ENCODE measurements at places on chromosomes 6 and 20.

DNA sequence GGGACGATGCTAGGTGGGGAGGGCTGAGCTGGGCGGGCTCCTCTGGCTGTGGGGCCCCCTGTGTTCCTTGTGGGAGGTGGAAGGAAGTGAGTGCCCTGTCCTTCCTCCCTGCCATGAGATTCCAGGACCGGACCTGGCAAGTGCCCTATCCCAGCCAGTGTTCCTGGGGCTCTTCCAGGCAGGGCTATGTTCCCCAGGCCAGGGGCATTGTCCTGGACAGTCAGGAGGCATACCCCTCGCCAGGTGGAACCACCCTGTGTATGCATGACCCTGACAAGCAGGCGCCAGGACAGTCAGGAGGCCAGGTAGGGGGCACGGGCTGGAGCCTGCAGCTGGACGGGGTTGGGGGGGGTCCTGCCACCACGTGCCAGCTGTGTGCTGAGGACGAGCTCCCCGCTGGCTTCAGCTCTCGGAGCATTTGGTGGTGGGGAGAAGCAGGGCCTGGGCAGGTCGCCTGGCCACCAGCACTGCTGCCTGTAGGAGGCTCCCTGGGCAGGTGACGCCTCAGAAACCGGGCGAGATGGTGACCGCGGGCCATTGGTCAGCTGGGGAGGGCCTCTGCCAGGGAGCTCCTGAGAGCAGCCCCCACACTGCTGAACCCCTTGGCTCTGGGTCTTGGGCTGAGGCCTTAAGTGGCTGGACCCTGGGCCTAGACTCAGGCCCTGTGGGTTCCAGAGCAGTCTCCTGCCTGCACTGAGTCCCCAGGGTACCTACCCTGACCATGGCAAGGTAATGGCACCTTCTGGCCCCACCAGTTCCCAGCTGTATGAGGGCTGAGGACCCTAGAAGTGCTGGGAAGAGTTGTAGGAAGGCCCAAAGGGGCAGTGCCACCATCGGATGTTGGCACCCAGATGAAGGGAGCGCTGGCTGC lies 694 bp downstream of the SLC17A9 start:
- no peak for DNase-seq

DNA sequence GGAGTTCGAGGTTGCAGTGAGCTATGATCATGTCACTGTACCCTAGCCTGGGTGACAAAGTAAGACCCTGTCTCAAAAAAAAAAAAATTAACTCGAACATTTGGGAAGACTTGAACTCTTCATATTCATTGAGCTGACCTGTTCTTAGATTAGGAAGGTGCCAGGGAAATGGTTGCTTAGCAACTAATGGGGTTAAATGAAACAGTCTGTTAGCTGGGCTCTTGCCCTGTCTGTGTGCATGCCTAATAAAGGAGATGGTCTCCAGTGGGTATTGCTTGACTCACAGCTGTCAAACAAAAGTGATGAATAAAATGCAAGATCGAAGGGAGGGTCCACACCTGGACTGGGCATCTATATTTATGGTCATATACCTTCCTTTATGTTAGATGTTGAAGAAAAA lies 101.8 kb downstream of the KLHL32 start:
- no peak for DNase-seq

DNA sequence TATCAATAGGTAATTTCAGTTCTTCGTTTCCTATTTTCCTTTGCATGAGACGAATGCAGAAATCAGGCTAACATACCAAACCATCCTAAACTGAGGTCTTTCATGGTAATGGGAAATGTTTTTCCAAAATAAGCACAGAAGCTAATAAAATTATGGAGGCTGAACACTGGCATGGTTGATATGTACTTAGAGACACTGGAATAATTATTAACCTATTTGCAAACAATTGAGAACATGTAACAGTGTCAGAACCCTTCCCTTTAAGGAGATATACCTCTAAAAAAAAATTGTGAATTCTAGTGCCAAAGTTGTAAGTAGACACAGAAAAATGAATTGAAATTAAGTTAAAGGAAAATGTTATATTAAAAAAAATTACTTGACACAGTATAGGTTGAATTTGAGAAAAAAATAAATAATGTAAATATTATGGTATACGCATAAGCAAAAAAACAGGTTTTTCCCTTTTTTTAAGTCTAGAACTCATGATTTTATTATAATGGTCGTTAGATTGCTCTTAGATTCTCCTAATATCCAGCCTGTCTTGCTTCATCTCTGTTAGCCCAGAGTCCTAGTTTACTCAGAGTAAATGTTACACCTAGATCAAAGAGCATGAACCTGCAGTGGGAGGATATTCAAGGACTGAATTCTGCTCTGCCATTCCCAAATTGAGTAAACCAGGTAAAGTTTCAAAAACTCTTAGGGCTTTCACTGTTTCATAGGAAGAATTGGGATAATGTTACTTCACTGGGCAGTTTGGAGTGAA lies 1.7 kb downstream of the SLC17A2 start:
- no peak for DNase-seq

DNA sequence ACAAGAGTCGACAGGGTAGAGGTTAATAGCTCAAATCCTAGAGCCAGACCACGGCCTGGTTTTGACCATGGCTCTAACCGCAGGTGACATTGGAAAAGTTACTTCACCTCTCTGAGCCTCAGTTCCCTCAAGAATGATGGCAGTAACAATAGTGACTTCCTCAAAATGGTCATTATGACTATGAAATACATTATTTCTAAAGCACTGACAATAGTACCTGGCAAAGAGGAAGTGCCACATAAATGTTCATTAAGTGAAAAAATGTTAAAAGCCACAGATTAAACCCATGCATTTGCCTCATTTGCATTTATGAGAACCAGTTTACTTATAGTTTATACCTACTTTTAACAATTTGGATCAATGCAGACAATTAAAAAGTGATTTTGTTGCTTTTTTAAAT lies 12.3 kb downstream of the BTBD3 start:
- DNase-seq = no peak

DNA sequence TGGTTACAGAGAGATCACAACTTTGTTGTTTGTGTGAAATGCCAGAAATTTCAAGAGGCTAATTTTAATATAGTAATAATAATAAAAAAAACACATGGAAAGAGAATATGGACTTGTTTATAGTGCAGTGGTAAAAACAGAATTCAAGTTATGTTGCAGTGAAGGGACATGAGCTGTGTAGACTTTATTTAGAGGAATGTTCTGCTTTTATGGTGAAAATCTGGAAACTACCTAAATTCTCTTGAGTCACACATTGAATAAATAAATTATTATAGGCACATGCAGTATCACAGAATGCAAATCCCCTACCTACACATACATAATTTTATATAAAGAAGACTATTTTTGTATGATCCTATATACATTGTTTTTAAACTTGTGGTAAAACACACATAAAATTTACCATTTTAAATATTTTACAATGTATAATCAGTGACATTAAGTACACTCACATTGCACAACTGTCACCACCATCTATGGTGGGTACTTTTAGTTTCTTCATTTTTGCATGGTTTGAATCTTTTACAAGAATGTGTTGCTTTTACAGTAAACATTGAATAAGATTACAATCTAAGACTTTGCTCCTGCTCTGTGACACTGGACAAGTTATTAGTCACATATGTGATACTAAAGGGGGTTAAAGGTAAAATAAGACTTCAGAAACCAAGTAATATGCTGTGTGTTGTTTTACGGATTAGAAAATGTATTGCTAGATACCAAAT lies 107.4 kb downstream of the B3GAT2 start:
- DNase-seq = no peak

GRCh38 chr6:149963462-149964307 lies at the start of gene ULBP1:
ULBP1 (plus strand) TSS chr6:149963943; CDS start chr6:149964050, 107 bp downstream.
- peak; percentile 66 for DNase-seq

DNA sequence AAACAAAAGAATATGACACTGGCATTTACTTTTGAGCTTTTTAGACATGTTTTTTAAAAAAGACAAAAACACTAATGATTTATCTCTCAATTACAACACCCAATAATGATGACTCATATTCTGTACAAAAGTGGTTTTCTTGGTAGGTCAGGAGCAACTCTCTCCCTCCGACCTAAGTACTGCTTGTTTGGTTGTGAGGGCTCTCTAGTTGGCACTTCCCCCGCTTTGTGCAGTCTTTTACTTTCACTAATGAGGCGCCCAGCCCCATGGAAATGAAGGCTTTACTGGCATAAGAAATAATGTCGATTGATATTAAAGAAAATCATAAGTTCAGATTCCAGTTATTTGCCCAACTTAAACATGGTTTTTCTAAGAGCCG lies 1.3 kb downstream of the KPNA5 start:
- DNase-seq = no peak

GRCh38 chr6:170162775-170163404 lies 128.0 kb downstream of the DLL1 start:
- no peak for DNase-seq

DNA sequence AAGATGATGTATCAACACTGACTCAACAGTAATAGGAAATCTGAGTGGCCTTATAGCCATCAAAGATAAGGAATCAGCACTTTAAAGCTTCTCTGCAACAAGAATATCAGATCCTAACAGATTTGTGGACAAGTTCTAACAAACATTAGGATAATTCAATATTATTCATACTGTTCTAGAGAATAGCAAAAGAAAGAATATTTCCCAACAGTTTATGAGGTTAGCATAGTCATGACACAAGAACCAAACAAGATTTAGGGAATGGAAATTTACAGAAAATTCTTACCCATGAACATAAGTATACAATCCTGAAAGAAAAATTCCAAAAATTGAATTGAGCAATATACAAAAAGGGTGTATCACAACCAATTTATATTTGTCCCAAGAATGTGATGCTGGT lies 64.3 kb upstream of the BTBD3 start:
- DNase-seq = no peak

DNA sequence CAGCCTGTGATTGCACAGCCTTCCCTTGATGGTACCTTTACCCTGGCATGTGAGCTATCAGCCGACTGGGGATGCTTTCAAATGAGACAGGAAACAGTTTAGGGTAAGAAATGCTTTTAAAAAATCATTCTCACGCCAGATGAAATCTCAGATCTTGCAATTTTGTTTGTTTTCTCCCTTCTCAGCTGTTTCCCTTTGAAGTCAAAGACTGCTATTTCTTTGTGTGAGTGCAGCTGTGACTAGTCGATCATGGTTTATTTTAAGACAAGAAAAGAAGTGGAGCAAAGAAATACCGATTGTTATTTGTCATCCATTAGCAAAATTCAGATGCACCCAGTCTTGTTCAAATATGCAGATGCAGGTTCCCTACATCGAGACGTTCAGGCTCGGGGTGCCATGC lies 489.7 kb downstream of the QKI start:
- DNase-seq = no peak

DNA sequence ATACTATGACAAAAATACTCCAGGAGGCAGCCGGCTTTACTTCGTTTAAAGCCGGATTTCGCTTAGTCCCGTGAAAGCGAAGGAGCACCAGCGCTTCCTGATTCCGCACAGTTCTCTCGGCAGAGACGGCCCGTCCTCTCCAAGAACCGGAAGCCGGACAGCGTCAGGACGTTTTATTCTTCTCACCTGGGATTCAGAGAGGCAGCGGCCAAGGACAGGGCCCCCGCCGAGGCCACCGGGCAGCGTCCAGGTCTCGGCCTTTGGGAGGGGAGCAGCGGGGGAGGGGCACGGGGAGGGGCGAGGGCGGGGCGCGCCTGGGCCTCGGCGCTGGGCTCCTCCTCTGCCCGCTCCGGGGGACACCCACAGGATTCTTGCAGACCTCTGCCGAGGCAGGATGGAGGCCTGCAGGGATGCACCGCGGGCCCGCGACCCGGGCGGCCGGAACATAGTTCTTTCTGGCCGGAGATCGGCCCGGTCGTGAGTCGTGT lies 2.8 kb upstream of the DIDO1 start:
- no peak for DNase-seq

DNA sequence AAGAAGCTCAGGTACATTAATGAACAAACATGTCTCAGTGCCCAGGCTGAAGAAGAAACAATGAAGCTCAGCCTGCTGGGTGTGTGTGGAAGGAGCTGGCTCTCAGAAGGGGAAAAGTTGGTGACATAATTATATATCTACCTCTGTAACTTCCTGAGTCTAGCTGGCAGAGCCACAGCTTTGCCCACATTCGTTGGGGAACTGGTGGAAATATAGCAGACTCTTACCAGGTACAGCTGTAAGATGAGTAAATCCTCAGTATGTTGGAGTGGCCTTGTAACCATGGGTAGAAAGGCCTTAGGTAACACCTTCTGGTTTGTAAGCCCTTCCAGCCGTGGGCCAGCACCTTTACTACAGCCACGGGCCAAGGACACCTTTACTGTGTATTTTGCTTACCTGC lies 29.9 kb upstream of the PNRC1 start:
- DNase-seq = no peak

- no peak for DNase-seq
Observed at GRCh38 chr6:137497721-137498463, 3.7 kb upstream of the OLIG3 start.
